ENCODE measurements at places on chromosomes 2 and 18. TPM values are rescaled to one million over a fixed set of nuclear protein-coding genes. Genes with fewer than 3 reads are reported as not detected.
A peak's percentile ranks its signal among the peaks of the same experiment; 100 is the strongest.

GRCh38 chr2:69817729-69818501, 11.5 kb upstream of the GMCL1 start:
- H3K36me3 ChIP-seq: no peaks in the 10 kb centered on the region
- peaks cover 15% of the 10 kb centered on the region for H3K4me1 ChIP-seq
- no peak overlapping the region for H3K4me3 ChIP-seq
- no peaks in the 10 kb centered on the region for H3K27me3 ChIP-seq

GRCh38 chr18:58091099-58091611, 47.1 kb downstream of the NEDD4L start:
- H3K27me3 ChIP-seq: no peaks in the 10 kb centered on the region
- H3K27ac ChIP-seq: no peak overlapping the region
- peaks cover 5% of the 10 kb centered on the region for H3K4me1 ChIP-seq
- H3K36me3 ChIP-seq: no peaks in the 10 kb centered on the region

DNA sequence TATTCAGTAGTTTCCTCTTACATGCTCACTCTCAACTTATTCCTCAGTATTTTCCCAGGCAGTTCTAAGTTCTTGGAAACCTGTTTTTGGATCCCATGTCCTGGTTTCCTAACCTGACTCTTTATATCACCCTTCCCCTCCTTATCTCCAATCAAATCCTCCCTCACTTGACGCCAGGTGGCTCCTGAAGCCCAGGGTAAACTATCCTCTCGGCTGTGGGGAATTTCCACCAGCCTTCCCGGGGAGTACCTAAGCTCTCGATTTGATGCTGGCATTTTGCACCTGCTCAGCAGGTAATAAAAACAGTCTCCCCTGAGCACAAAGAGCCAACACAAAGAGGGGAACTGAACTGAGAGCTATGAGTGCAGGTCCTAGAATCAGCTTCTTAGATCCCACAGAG, 538.0 kb downstream of the SLC4A3 start:
- DNase-seq: no peak
- H3K36me3 ChIP-seq: no peaks in the 10 kb centered on the region
- H3K4me1 ChIP-seq: no peaks in the 10 kb centered on the region

GRCh38 chr2:241895712-241896641, 26.4 kb downstream of the RTP5 start:
- no peak for DNase-seq
- H3K27me3 ChIP-seq: no peaks in the 10 kb centered on the region
- H3K27ac ChIP-seq: no peak overlapping the region

DNA sequence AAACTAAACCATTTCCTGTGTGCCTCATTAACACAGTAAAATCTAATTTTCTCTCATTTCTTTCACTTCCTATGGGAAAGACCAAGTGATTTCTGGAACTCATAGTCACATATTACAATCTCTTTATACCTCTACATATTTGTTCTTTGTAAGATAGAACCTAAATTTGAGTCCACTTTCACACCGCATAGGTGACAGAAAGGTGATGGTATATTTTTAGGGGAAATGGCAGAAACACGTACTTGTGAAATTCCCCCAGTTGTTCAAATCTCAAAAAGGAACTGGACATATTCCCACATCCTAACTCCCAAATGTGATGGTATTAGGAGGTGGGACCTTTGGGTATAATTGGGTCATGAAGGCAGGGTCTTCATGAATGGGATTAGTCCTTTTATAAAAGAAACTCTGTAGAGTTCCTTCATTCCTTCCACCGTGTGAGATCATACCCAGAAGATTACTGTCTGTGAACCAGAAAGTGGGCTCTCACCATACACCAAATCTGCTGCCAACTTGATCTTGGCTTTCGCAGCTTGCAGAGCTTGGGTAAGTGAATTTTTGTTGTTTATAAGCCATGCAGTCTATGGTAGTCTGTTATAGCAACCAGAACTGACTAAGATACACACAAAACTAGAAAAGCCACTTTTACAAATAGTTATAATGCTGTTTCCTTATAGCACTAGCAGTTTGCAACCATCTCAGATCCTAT, 542.1 kb downstream of the DSC3 start:
- no peaks in the 10 kb centered on the region for H3K27me3 ChIP-seq
- no peak overlapping the region for H3K4me3 ChIP-seq
- no peaks in the 10 kb centered on the region for H3K36me3 ChIP-seq
- H3K4me1 ChIP-seq: no peaks in the 10 kb centered on the region
- no peak overlapping the region for H3K27ac ChIP-seq

DNA sequence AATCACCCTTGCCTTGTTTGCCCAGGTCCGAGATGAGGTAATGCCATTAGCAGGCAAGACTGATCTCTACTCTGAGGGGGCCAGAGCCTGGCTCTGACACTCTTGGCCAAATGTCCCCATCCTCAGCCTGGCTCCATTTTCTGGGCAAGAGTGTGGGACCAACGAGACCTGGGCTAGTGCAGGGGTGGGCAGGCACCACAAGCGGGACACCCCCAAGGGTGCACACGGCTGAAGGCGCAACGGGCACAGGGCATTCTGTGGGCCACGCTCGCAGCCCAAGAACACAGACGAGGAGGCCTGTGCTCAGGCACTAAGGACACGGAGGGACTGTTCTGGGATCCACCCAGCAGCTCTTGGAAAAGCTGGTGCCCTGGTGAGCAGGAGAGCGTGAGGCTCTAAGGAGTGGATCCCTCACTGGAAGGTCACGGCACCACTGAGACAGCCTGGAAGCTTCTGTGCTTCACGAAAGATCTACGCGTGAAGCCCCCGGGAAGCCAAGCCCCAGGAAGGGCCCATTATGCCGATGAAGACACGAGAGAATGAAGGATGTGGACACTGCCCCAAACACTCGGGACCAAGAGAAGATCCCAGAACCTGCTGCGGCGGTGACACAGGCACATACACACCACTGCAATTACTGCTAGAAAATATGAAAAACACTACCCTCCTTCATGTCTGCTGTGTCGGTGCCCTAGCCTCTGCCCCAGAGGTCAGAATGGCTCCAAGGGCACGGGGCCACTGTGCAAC, 138.2 kb downstream of the HDAC4 start:
- H3K4me1 ChIP-seq: peaks cover 38% of the 10 kb centered on the region
- no peak overlapping the region for H3K27ac ChIP-seq
- H3K27me3 ChIP-seq: no peaks in the 10 kb centered on the region
- no peak overlapping the region for H3K4me3 ChIP-seq
- no peaks in the 10 kb centered on the region for H3K36me3 ChIP-seq

- no peak overlapping the region for H3K4me3 ChIP-seq
- no peak overlapping the region for H3K27ac ChIP-seq
- H3K36me3 ChIP-seq: no peaks in the 10 kb centered on the region
These were observed 356.2 kb downstream of the ZNF521 start for GRCh38 chr18:24995755-24996154.

GRCh38 chr2:127632592-127633489, 13.1 kb upstream of the GPR17 start:
- H3K36me3 ChIP-seq: no peaks in the 10 kb centered on the region
- peaks cover 68% of the 10 kb centered on the region for H3K4me1 ChIP-seq
- no peak overlapping the region for H3K27ac ChIP-seq

DNA sequence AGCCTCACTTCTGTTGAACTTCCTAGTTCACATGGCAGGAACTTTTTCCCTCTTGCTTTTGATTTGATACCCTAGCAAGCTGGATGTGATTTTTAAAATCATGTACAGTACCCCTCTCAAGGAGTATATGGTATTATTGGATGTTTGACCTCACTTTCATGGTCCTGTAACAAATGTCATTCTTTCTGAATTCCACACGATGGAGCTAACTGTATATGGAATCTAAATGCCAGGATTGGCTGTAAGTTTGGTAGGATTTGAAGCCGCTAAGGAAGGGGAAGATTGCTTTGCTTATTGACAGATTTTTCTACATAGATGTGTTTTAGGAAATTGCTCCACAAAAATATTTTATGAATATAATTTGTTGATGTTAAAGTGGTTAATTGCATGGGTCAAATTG, 18.3 kb downstream of the MAIP1 start:
- H3K27ac ChIP-seq: no peak overlapping the region
- DNase-seq: peak; percentile 21
- no peaks in the 10 kb centered on the region for H3K4me1 ChIP-seq
- H3K4me3 ChIP-seq: no peak overlapping the region
- no peaks in the 10 kb centered on the region for H3K27me3 ChIP-seq
- H3K36me3 ChIP-seq: no peaks in the 10 kb centered on the region

GRCh38 chr2:47198985-47199451, 43.9 kb upstream of the STPG4 start:
- peaks cover 23% of the 10 kb centered on the region for H3K4me1 ChIP-seq
- peak; percentile 82 for DNase-seq
- no peaks in the 10 kb centered on the region for H3K36me3 ChIP-seq
- H3K27me3 ChIP-seq: no peaks in the 10 kb centered on the region
- no peak overlapping the region for H3K4me3 ChIP-seq
- H3K27ac ChIP-seq: peak overlapping the region; percentile 60

UGT1A4 gene
- not detected for total RNA-seq

LMAN2L gene
- 9.8 TPM for total RNA-seq

SCN7A gene
- total RNA-seq: 0.07 TPM

SEMA4F gene
- 1.6 TPM for total RNA-seq
